Epithelial cell of proximal tubule (primary cell): ENCODE measurements at places on chromosomes 5 and 9.

GRCh38 chr5:40623480-40624420 is 56.0 kb upstream of the PTGER4 start:
- DNase-seq: no peak

GRCh38 chr9:134286471-134287245 is 39.6 kb upstream of the RXRA start:
- no peak for DNase-seq

DNA sequence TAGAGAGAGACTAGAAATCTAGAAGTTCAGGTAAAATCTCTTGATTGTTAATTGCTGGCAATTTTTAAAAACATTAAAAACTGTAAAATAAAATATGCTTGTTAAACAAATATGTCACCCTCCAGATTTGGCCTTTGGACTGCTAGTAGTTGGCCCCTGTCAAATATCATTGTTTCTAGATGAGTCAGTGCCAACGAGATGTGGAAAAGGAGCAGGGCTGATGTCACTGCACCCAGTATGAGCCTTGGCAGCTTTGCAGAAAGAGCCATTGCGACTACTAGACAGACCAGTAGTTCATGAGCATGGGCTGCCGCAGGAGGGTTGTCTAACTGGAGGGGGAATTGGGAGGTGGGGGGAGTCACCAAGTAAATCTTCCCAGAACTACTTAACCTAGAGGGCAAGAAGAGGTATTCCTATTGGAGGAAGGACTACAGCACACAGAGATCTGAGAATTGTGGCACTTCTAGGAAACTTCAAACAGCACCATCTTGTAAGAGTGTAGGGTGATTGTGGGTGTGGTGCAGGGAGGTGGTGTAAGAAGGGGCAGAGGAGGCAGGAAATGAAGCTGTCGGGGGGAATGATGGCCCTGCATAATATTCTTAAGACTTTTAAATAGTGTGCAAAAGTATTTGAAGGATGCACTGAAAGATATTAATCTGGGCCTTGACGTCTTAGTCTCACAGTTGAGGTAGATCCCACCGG is 7.1 kb upstream of the DOCK2 start:
- peak; percentile 62 for DNase-seq

DNA sequence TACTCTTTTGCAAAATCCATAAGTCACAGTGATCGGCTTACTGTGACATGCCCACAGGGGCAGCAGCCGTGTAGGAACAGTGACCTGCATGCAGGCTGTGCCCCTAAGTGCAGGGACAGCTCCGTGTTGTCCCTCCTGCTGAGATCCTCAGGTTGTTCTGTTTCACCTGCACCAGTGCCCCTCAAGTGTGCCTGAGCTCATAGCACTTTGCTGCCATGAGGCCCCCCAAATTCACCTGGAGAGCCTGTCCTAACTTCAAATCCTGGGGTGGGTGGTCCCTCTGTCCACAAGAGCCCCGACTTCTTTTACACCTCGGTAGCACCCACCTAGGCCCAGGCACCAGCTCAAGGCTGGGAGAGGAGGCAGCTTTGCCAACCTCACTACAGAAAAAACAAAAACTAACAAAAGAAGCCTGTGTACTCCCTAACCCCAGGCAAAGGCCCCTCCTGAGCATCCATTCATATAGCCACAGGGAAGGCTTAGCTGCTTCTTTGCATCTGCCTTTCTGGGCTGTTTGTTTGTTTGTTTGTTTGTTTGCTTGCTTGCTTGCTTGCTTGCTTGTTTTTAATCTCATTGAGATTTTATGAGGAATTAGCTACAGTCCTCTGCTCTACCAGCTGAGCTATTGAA is 214.5 kb downstream of the AUH start:
- DNase-seq: no peak

DNA sequence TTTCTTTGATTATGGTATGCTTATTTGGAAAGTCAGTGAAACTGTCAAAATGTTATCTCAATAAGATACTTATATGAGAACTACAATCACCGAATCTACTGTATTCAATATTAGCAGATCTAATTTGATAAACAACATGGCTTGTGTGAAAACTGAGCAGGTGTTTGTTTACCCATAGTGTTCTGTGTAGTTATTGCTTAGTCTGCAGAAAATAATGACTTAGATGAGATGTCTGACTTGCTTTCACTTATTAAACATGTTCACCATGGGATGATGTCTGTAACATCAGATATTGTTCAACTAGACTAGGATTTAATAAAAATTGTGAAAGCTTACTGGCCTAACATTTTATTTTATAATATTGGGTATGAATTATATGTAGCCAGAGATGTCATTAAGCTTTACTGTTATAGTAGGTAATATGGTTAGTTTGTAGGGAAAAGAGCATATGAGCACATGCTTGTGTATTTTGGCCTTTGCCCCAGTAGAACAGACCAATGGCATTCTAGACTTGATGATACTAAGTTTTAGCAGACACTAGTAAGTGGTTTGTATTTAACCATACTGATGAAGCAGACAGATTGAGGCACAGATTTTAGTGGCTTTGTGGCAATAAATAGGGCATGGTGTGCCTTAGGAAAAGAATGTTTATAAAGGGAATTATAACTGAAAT is 16.4 kb downstream of the SUB1 start:
- no peak for DNase-seq

DNA sequence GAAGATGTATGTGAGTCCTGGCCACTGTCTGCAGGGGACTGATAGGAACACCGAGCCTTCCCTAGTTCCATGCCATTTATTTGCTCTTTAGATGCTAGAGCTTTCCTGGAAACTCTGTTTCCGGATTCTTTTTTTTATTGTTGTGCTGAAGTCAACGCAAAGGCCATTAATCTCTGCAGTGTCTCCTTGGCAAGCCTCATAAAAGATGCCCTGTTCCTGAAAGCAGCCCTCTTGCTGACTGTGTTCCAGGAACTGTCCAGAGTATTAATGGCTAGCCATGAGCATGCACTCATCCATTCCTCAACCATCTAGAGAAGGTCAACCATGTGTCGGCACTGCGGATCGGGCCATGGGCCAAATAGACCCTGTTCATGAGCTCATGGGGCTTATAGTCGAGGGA is 42.9 kb upstream of the SMAD5 start:
- no peak for DNase-seq

GRCh38 chr5:79333852-79334557 is 98.1 kb downstream of the JMY start:
- DNase-seq: no peak

DNA sequence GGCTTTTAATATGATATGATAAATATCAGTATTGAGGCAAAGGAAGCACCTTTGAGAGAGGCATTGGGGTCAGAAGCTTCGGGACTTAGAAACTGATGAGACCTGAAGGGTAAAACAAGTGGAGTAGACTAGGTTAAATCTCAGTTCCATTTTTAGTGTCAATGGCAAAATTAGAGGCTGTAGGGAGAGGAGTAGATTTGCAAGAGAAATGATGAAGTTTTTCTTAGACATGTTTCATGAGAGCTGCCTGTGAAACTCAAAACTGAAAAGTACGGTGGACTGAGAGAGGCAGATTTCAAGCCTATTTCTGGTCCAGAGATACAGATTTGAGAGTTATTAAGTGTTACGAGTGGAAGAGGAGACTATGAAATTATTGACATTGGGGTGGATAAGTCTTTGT is 278.5 kb downstream of the TAF11L14 start:
- DNase-seq: no peak

DNA sequence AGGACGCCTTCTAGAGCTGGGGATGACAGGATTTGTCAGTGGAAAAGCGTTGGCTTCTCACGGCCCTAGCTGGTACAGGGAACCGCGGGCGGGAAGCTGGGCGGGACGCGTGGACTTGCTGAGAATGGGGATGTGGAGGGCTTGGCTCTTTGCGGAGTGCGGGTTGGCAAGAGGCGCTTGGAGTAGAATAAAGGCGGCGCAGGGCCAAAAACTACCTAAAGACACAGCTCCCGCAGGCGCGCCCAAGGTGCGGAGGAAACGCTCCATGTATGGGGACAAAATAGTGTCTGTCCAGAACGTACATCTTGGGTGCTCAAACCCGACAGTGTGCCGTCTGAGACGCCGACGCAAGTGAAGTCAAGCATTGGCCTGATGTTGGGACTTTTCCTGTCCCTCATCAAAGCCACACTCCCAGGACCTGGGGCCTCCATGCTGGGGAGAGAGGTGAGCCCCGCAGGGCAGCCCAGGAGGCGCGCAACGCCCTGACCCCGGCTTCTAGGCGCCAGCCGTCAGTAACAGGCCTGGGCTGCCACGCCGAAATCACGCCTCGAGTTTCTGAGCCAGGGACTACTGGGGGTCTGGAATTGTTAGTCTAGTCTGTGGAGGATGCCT is 1.6 kb upstream of the NKX2-5 start:
- no peak for DNase-seq

GRCh38 chr9:4289411-4290326 is 10.2 kb downstream of the GLIS3 start:
- DNase-seq: no peak

DNA sequence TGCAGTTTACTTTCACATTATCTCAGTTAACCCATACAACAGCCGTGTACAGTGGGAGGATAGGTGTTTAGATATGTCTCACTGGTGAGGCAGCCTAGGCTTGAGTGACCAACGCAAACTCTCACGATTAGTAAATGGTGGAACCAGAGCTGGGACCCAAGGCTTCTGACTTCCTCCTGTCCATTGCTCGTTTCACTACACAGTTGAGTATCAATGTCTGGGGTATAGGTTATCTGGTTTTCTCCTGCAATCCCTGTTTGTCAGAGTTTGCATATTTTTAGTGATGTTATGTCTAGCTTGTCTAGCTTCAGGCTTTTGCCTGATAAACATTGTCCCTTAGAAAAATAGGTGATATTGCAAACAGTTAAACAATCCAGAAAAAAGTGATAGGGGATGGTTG is 62.6 kb downstream of the NUP214 start:
- DNase-seq: no peak

GRCh38 chr5:157479166-157479565 is 19.2 kb downstream of the NIPAL4 start:
- no peak for DNase-seq

DNA sequence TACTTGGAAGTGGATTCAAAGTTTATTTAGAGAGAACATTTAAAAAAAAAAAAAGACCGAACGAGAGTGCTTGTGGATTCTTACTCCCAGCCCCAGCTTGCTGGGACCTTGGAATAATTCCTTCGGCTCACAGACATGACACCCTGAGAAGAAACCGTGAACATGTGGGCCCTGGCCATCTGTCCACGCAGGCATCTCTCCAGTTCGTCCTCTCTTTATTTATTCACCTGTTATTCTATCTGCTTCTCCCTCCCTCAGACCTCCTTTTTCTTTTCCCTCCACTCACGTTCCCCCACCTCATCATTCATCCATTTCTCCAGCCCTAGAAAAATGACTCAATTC is 93.7 kb upstream of the PHYKPL start:
- no peak for DNase-seq

DNA sequence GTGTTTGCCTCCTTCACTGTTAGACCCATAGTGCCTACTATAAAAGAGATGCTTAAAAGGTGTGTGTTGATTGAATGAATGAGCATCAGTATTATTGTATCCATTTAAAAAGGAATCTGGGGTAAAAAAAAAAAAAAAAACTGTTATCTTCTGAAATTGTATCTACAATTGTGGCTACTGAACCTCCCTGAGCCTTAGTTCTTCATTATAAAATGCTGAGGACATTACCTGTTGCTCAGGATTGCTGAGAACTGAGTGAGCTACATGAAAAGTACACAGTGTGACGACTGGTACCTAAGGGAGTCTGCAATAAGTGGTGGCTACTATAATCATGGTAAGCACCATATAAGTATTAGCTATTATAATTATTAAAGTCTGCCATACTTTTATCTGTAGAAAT is 270.7 kb downstream of the NR3C1 start:
- no peak for DNase-seq

- no peak for DNase-seq
Observed at GRCh38 chr5:154421868-154422267, 23.9 kb upstream of the SAP30L start.

GRCh38 chr5:81495286-81495685 is 101.4 kb upstream of the ACOT12 start:
- DNase-seq: no peak

DNA sequence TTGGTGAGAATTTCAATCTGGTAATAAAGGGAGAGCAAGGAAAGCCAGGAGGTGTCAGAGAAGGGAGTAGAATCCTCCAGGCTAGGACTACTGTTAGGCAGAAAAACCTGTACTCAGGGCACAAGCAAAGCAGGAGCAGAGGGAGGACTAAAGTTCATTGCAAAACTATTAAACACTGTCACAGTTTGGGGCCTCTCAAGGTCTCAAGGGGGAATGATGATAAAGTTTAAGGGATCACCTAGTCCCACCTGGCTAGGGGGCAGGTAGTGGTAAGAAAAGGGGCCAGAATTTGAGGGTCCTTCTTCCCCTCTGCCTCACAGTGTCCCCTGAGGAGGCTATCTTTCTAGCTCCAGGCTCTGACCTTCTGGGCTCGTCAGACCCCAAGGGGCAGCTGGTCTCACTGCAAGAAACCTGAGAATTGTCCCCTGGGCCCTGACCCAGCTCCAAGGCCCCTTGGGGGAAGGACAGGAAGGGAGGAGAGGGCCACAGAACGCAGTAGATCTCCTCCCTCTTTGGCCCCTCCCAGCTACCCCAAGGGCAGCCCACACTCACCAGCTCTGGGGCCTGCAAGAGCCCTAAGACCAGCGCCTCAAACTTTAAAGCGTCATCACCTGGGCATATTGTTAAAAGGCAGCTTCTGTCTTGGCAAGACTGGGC is 974 bp downstream of the CCDC69 start:
- no peak for DNase-seq

- no peak for DNase-seq
Observed at GRCh38 chr9:92736563-92737215, 27.9 kb downstream of the BICD2 start.

DNA sequence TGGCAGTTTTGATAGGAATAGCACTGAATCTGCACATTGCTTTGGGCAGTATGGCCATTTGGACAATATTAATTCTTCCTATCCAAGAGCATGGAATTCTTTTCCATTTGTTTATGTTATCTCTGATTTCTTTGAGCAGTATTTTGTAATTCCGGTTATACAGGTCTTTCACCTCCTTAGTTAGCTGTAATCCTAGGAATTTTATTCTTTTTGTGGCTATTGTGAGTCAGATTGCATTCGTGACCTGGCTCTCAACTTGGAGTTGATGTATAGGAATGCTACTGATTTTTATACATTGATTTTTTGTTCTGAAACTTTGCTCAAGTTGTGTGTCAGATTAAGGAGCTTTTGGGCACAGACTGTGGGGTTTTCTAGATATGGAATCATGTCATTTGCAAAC is 24.0 kb downstream of the TMEM161B start:
- DNase-seq: no peak

- no peak for DNase-seq
Observed at GRCh38 chr5:19903611-19904010, 84.4 kb downstream of the CDH18 start.

GRCh38 chr9:12723409-12724028 is 30.3 kb downstream of the TYRP1 start:
- no peak for DNase-seq

DNA sequence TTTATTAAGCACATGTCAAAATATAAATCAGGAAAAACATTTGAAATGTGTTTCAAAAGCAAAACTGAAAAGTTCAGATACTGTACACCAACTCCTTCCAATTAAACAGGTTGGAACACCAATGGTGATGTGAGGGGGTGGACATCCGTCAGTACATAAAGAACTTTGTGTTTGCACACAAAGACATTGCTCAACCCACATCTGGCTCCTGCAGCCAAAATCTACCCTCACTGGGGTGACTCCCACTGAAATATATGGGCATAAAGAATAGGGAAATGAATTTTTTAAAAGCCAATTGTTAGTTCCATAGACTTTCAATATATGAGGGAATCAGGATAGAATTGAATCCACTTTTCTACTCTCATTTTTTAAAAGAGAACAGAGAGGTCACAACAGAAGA is 63.9 kb downstream of the MEGF9 start:
- DNase-seq: no peak

- no peak for DNase-seq
Observed at GRCh38 chr9:114852050-114852594, 46.3 kb upstream of the TNFSF15 start.
